Calu3 (cell line): ENCODE measurements at places on chromosomes 11 and 22. TPM values are rescaled to one million over a fixed set of nuclear protein-coding genes. Genes with fewer than 3 reads are reported as not detected.

- H3K4me1 ChIP-seq = no peaks in the 10 kb centered on the region
- DNase-seq = no peak
- H3K27ac ChIP-seq = no peak overlapping the region
- no peaks in the 10 kb centered on the region for H3K36me3 ChIP-seq
- H3K4me3 ChIP-seq = no peak overlapping the region
Observed at GRCh38 chr11:117511931-117512539, 184.4 kb downstream of the CEP164 start.

DNA sequence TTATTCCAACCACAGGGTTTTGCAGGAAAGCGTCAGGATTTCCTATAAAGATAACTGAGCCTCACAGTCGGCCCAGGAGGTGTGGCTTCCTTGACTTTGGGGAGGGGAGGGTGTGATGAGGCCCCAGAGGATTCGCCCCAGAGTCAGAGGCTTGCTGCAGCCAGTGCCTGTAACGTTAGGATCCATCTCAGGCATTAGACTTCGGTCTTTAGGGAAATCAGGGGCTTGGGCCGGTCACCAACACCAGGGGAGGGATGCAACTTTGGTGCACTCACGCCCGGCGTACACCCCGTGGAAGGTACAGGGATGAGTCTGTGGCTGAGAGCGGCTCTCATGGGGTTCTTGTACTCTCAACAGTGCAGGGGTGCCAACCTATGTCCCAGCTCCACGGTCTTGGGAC lies 5.7 kb upstream of the ANO1 start:
- no peak for DNase-seq
- H3K36me3 ChIP-seq = peaks cover 7% of the 10 kb centered on the region
- H3K4me3 ChIP-seq = no peak overlapping the region
- peaks cover 13% of the 10 kb centered on the region for H3K4me1 ChIP-seq
- no peak overlapping the region for H3K27ac ChIP-seq

DNA sequence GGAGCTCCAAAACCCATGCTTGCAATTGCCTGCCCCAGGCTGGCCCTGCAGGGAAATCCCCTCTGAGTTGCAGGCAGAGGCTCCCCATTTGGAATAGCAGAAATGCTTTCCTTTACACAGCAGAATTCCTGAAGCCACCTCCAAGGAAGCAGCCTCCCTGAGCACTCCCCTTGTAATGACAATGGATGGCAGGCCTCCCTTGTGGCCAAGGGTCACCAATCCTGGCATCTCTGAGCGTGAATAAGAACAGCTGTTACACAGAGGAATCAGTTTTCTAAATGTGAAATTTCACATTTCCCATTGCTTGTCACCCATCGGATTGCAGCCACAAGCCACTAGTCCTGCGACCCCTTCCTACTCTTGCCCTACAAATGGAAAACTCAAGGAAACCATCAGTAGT lies 107.6 kb downstream of the GALNT18 start:
- no peaks in the 10 kb centered on the region for H3K36me3 ChIP-seq
- no peak overlapping the region for H3K4me3 ChIP-seq
- H3K27ac ChIP-seq = no peak overlapping the region
- no peaks in the 10 kb centered on the region for H3K4me1 ChIP-seq

Gene ENDOD1
- 29.4 and 30.3 TPM in 2 replicates for total RNA-seq
